ENCODE measurements at places on chromosomes 6 and 20.

GRCh38 chr6:11418290-11418905 is 119.2 kb upstream of the TMEM170B start:
- DNase-seq, result no peak

GRCh38 chr6:34517966-34518365 is 38.2 kb downstream of the SPDEF start:
- no peak for DNase-seq

DNA sequence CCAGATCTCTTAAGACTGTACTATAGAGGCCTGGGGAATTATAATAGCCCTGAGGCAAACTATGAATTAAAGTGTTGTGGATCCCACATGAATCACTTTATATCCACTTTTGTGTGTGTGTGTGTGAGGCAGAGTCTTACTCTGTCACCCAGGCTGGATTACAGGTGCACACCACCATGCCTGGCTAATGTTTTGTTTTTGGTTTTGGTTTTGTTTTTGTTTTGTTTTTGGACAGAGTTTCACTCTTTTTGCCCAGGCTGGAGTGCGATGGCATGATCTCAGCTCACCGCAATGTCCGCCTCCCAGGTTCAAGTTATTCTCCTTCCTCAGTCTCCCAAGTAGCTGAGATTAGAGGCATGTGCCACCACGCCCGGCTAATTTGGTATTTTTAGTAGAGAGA is 32.2 kb upstream of the MICB start:
- DNase-seq, result no peak

DNA sequence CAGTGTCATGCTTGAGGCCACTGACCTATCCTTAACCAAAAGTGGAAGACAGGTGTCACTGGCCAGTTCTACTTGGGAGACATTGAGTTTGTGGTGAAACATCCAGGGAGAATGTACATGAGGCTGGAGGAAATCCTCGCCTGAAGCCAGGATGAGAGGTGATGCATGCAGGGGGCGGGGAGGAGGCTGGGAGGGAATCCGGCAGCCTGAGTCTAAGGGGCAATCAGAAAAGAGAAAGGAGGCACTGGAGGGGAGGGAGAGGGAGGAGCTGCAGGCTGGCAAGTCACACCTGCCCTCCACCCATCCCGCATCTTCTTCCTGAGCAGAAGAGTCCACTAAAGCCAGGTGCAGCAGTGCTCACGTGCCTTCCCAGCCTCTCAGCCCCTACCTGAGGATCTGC is 14.9 kb upstream of the DDO start:
- DNase-seq, result no peak

DNA sequence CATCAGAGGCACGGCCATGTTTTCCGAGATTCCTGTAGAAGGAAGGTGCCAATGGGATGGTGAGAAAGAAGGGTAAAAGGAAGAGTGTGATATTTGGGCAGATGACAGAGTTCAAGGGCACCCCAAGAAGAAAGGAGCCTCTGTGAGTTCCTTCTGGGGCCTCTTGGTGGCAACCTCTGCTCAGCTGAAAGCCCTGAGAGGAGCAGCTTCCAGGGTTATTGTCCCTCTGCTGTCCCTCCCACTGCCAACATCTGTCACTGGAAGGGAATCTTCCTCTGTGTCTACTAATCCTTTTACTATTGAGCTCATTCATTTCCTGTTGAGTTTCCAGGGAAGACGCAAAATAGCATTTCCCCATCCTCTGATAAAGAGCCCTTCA is 40.0 kb upstream of the KCNK16 start:
- DNase-seq, result no peak

Measured in activated naive CD4-positive, alpha-beta T cell (primary cell).